Activated T-cell treated with anti-CD3 and anti-CD28 coated beads for 48 hours (primary cell): ENCODE measurements at places on chromosomes 1 and 21.
A peak's percentile ranks its signal among the peaks of the same experiment; 100 is the strongest.

- no peak for DNase-seq
These were observed 229.6 kb upstream of the KIAA0040 start for GRCh38 chr1:175422156-175422555.

- peak; percentile 27 for DNase-seq
These were observed 39.5 kb upstream of the CR2 start for GRCh38 chr1:207414606-207415108.

- no peak for DNase-seq
These were observed 20.8 kb downstream of the MAB21L3 start for GRCh38 chr1:116131866-116132605.

GRCh38 chr1:166377896-166378295, 211.1 kb upstream of the FAM78B start:
- no peak for DNase-seq

DNA sequence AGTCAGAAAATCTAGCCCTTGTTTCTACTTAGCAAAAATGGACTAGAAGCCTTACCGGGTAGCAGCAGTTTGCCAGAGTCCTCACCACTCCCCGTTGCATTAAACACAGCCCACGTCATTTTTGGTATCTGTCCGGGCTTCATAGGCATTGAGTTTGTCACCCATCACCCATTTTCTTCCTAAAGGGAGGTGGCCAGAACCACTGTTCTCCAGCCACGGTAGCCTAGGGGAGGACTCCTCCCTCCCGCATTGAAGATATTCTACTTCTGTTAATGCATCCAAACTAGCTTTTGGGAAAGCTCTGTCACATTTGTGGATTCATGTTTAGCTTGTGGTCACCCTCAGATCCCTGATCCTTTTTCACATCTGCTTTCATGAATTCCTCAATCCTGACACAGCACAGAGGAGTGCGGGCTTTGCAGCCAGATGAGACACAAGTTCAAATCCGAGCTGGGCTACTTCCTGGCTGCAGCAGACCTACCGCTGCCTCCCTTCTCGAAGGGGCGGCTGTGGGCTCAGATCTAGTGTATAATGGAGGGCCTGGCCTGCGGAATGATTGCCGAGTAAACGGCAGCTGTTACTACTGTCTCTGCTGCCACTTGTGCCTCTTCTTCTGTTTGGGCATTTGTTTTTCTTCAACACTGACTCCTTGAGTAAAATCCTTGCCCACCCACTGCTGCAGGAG, 63.2 kb upstream of the EFHD2 start:
- DNase-seq: no peak

DNA sequence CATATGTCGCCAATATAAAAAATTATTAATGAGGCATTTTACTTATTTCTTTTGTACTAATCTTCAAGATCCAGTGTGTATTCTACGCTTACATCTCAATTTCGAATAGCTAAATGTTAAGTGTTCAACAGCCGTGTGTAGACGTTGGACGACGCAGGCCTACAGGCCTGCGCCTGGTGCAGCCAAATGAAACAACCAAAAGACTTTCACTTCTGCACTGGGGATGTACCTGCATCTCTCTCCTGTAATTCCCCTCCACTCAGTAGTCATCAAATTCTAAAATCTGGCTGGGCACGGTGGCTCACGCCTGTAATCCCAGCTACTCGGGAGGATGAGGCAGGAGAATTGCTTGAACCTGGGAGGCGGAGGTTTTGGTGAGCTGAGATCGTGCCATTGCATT, 76.8 kb upstream of the HNRNPU start:
- no peak for DNase-seq
